ENCODE measurements at places on chromosomes 6 and 20.

- no peak for DNase-seq
These were observed 75.7 kb upstream of the BHLHE23 start for GRCh38 chr20:63082308-63082938.

DNA sequence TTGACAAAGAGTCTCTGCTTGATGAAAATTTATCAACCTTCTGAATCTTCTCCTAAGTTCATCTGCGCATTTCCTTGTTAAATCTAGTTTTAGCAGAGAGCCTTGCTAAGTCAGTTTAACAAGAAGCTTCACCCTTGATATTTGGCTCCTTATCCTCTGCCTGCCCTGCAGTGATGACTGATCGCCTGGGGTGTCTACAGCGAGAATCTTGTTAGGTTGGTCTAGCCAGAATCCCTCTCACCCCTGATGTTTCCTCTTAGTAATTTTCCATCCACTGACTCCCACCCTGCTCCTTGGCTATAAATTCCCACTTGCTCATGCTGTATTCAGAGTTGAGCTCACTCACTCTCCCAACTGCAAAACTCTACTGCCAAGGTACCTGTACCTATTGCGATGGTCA is 114.1 kb downstream of the TENT5A start:
- DNase-seq: no peak

- DNase-seq: no peak
These were observed 116.0 kb upstream of the MRPS10 start for GRCh38 chr6:42333612-42334011.

- no peak for DNase-seq
These were observed 413.5 kb downstream of the CDC5L start for GRCh38 chr6:44800784-44801592.
